Dermis microvascular lymphatic vessel endothelial cell (primary cell): ENCODE measurements at places on chromosomes 11 and 22.

GRCh38 chr11:61907871-61908729 is 9.3 kb downstream of the RAB3IL1 start:
- no peak for DNase-seq

GRCh38 chr11:12818333-12819015 is 144.3 kb downstream of the TEAD1 start:
- no peak for DNase-seq

DNA sequence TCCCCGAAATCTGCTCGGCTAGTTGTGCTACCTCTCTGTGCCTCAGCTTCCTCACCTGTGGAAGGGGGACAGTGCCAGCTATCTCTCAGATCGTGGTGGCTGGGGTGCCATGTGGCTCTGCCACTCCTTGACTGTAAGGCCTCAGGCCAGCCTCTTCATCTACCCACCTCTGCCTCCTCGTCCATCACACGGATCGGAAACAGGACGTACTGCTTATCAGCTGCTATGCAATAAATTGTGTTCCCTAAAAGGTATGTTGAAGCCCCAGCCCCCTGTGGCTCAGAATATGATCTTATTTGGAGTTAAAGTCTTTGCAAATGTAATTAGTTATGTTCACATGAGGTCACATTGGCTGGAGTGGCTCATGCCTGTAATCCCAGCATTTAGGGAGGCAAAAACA is 7.8 kb downstream of the PPM1F start:
- no peak for DNase-seq

DNA sequence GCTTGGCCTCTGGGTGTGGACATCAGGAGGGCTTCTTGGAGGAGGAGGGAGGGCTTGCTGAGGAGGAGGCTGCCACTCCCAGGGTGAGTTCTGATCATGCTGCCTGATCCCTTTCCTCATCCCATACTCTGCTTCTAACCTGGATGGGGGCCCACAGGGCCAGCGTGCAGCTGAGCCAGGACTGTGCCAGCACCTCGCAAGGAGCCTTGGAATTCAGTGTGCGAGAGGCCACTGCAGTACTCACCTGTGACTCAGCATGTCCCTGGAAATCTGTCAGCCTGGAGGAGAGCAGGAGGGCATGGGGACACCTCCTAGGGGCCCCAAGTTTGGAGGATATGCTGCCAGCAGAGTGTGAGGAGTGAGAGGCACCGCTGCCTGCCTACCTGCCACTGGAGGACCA is 4.2 kb upstream of the GAB4 start:
- DNase-seq = no peak

- no peak for DNase-seq
These were observed 32.6 kb downstream of the CEP295 start for GRCh38 chr11:93694109-93694508.

GRCh38 chr22:24201681-24202614 is 20.7 kb downstream of the SUSD2 start:
- DNase-seq = no peak

- no peak for DNase-seq
These were observed 36.0 kb upstream of the CSNK1E start for GRCh38 chr22:38353142-38353629.

DNA sequence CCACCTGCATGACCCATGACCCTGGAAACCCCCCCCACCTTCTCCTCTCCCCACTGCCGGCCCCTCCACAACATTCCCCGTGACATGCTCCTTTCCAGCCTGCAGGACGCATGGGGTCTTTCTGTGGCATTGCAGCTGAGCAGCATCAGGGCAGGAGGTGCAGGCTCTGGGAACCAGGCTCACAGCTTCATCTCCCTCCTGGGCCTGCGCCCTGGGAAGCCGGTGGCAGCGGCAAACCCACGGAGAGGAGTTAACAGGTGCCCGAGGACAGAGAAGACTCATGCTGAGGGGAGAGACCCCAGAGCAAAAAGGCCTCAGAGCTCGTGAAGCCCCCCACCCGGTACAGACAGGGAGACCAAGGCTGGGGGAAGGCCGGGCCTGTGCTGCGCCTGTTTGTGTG is 32.2 kb downstream of the CDKN1C start:
- DNase-seq = no peak

DNA sequence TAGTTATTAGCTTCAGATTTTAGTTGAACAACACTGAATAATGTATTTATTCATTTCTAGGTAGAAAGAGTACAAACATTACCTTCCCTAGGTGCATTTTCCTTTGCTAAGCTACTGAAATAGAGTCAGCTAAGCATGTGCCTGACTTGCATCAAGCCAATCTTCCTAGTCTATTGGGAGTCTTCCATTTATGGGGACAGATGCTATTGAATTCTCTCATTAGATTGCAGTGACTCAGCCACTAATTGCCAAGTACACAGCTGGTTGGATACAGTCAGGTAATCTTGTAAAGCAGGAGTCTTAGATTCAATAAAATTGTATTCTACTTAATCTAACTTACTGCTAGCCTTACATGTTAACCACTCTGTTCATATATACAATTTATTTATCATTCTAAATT is 55.2 kb upstream of the RPS13 start:
- no peak for DNase-seq

- DNase-seq = no peak
These were observed 15.9 kb downstream of the PRG3 start for GRCh38 chr11:57364851-57365660.

GRCh38 chr11:119687373-119688046 is 41.5 kb downstream of the NECTIN1 start:
- DNase-seq = no peak

GRCh38 chr11:76674517-76675400 is 4.2 kb upstream of the LRRC32 start:
- no peak for DNase-seq

DNA sequence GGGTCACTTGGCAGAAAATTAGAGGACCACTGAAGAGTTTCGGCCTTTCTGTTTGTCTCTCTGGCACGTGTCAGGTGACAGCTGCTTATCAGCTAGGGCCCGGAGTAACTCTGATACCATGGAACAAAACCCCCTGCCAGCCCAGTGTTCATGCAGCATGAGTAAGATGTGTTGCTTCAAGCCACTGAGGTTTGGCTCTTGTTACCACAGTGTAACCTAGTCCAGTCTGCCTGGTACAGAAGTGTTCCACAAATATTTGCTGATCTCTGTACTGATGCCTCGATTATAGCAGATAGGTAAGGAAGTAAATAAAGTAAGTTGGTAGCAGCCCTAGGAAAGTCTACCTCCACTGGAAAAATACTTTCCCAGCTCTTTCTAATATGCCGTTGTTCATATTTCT is 20.5 kb upstream of the ETS1 start:
- no peak for DNase-seq

GRCh38 chr11:123461164-123461563 is 31.1 kb downstream of the GRAMD1B start:
- no peak for DNase-seq

- DNase-seq = no peak
These were observed 104.5 kb downstream of the NTM start for GRCh38 chr11:131474947-131475346.

DNA sequence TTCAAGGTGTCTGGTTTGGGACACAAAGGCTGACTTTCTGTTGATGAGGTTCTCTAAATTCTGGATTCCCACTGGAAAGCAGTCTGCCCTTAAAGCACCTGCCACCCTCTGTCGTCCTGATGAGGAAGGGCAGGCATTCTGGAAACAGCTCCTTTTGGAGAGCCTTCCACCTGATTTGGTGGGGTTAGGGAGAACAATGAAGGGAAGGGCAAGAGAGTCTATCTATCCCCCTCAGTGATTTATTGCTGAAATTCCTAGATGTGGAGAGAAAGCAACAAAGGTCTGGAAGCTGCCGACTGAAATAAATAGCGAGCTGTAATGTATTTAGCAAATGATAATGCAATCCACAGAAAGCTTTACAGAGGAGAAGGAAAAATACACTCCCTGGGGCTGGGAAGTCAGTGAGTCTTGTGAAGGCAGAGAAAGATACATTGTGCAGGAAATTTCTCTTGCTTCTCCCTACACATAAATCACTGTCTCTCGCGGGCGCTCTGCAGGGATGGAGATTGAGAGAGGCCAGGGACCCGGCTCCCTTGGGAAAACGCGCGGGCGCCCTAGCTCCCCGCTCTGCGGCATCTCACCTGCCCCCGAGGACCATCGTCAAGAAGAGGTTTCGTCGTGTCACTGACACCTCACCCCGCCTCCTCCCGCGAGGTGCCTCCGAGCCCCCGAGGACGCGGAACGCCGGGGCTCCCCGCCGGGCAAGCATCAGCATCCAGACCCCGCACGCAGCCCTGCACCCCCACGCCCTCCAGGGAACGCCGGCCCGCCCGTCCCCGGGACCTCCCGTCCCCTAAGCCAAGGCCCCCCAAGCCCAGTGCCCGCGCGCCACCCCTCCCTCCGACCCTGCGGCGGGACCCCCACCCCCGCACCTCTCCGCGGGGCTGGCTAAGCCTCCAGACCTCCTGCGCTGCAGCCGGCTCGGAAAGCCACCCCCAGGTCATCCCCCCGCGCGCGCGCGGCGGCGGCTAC is 673 bp downstream of the CDON start:
- peak; percentile 6 for DNase-seq

DNA sequence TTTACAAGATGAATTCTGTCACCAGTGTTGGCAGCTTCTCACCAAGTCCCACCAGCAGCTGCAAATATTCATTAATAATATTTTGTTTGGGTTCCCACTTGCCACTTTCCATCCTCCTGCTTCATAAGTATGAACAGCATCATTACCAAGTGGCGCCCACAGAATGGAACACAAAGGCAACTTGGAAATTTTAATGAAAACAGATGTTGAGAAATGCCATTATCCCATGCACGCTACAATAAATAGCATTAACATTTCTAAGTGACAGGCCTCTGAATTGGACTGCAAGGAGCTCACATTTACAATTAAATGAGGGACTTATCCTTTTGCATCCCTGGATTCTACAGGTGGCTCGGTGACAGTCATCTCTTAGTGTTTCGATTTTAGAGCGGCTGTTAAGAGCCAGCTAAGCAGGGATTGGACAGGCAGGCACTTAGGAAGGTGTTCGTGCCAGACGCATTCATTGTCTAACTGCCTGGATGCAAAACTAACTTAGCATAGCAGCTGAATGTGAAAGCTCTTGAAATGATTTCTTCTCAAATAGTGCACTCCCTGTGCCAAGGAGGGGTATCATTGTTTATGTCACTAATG is 170.3 kb downstream of the KIRREL3 start:
- DNase-seq = no peak

- DNase-seq = peak; percentile 80
These were observed at the start of gene P4HA3 for GRCh38 chr11:74311352-74311926. P4HA3 (minus strand) TSS chr11:74311640; CDS start chr11:74311611, 29 bp downstream.

DNA sequence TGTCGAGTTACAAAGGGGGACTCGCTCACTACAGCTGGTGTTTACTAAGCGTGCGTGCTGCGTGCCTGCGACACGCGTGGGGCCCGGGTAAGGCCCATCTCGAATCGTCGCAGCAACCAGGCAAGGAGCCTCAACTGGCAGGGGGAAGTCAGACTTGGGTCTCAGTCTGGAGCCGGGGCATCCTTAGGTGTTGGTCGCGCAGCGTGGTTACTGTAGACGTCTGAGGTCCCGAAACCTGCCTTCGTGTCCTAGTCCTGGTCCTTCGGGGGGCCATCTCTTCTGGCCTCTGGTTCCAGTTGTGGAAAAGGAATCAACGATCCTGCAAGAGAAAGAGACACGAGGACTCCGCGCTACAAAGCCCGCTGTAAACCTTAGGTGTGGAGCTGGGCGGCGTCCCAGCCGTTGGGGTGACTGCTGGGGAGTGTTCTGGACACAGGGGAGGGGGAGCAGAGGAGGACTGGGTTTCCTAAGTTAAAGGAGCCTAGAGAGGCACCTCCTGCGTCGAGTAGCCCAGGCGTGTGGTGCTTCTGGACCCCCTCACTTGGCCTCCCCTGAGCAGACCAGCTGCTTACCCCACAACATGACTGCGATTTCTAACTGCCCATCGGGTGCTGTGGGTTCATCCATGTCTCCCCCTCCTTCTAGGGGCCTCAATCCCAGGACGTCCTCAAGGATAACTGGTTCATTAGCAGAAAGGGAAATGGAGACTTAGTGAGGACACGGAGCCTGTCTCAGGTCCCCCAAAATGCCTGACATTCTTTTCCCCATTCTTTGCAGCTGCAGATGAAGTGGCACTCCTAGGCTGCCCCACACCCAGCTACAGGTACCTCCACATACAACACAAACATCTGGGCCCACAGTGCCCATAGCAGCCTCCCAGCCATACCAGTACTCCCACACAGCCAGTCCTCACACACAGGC is 4.9 kb upstream of the WNT11 start:
- DNase-seq = no peak

- DNase-seq = no peak
These were observed 142.3 kb downstream of the IGLL1 start for GRCh38 chr22:23437779-23438178.

- DNase-seq = no peak
These were observed 8.6 kb downstream of the SC5D start for GRCh38 chr11:121300972-121301699.
